ENCODE measurements at places on chromosomes 6 and 20.

- no peak for DNase-seq
These were observed 22.1 kb upstream of the TINAG start for GRCh38 chr6:54286141-54286540.

- DNase-seq, result no peak
These were observed 12.1 kb downstream of the TJAP1 start for GRCh38 chr6:43489277-43490072.

- DNase-seq, result peak; percentile 66
These were observed 11.6 kb upstream of the SLC2A12 start for GRCh38 chr6:134063966-134064445.

DNA sequence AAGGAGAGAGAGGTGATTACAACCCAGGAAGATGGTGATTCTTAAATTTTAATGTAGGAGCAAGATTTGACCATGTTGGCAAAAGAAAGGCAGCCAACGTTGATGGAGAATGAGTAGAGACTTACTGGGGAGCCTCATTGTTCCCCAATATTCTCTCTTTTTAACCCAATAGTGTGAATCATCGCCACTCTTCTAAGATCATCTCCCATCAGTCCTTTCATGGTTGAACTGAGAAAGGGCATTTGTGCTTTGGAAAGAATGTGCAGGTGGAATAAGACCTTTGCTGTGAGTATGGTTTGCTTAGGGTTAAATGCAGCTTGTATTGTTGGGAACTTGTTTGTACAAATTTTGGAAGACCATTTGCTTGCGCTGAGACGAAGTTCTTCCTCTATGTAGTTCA, 231.0 kb downstream of the TBXT start:
- no peak for DNase-seq

GRCh38 chr6:168183613-168183970, 104.6 kb upstream of the FRMD1 start:
- DNase-seq, result no peak

DNA sequence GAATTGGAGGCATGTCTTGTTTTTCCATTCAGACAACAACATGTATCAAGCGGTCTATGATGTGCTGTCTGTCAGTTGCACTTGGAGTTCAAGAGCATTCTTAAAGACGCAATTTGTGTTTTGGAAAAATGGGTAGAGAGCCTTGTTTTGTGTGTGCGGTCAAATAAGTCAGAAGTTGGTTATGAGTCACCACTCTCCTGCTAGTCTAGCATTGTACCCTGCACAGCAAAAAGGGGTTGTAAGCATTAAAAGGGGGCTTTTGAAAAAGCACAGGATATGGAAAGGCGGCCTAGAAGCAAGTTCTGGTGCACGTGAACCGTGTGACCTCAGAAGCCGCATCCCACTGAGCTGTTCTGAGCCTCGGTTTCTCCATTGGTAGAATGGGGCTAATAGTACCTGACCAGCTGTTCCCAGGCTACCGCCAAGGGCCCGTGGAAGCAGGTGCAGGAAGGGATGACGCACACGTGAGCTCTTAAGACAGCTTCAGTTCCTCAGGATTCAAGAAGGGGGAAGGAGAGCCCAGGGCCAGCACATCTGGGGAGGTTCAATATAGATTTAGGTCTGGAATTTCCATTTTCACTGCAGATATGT, 61.6 kb upstream of the SNX9 start:
- peak; percentile 43 for DNase-seq

DNA sequence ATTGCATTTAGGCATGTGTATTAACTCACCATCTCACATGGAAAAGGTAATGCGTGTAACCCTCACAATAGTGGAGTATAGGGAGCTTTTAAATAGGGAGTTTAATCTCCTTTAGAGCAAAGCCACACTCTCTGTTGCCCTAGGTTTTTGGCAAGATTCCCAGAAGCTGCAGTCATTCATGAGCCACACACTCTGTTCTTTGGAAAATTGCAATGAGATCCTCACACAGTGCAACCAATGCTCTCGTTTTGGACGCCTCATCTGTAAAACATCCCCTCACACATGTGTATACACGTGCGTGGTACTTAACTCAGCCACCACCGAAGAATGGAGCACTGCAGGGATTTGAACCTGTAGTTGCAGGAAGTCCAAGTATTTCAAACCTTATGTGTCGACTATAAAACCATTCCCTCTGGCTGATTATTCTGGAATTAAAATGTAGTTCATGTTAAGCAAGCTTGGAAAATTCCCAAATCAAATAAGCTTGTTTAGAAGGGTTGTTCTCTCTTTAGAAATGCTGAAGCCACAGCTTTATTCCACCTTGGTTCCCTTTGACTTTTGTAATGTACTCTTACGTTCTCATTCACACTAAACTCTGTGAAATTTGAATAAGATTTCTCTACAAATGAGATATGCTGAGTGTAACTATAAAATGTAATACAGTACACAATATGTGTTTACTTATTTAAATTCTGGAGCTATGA, 489.8 kb upstream of the MANEA start:
- DNase-seq, result no peak

DNA sequence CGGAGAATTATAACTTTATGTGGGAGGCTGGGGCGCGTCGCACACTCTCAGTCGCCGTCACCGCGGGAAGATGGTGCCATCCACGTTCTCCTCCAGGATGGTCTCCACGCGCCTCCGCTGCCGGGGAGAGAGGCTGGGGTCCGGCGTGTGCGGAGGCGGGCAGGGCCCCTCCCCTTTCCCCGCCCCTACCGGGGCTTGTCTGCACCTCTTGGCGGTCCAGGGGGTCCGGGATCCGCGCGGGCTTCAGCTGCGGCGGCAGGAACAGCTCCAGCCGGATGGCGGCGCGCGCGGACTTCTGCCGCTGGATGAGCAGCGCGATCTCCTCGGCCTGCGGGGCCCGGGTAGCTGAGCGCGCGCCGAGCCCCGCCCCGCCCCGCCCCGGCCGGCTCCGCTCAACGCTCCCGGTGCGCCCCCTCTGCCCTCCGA, 807 bp downstream of the LKAAEAR1 start:
- peak; percentile 72 for DNase-seq

- DNase-seq, result no peak
These were observed 995.8 kb upstream of the FLRT3 start for GRCh38 chr20:15333170-15333569.

- peak; percentile 26 for DNase-seq
These were observed 126.9 kb upstream of the TIAM2 start for GRCh38 chr6:154868143-154868594.

DNA sequence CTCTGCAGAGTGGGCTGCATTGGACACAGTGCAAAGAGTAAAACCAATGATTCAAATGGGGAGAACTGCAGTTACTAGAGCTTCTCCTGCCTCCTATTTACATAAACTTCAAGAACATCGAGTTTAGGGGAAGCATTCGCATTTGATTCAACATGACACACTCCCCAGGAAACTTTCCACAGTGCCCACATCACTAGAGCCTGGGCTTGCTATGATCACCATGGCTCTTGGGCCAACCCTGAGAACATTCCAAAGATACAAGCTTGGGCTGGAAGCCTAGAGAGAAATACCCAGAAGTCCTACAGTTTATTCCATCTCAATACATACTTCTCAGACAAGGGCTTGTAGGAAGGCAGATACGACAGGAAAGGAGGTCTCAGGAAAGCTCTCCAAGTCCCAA, 337.9 kb downstream of the CD83 start:
- DNase-seq, result no peak

- DNase-seq, result no peak
These were observed 171.6 kb downstream of the PLCB1 start for GRCh38 chr20:8303651-8304050.

DNA sequence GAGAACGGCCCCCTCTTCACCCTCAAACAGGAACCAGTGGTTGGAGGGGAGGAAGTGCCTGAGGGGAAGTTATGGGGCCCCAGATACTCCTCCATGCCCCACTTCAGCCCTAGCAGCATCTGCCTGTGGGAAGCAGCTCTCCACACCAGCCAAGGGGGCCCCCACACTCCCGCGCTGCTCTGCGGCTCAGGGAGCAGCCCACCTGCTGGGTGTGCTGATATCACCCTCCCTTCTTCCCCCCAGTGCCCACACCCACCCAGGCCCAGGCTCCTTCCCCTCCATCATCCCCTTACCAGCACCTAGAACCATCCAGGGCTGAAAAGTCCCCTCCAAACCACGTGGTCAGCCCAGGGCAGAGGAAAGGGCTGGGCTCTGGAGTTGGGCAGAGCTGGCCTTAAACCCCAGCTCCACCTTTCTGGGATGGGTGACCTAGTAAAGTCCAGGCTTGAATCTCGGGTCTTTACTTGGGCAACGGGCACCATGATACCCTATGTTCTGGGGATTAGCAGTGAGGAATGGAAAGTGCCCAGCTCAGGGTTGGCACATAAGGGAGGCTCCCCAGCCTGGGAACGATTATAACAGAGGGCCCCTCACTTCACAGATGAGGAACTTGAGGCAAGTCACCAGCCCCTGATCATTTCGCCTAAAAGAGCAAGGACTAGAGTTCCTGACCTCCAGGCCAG, 663 bp downstream of the LST1 start:
- DNase-seq, result peak; percentile 57

DNA sequence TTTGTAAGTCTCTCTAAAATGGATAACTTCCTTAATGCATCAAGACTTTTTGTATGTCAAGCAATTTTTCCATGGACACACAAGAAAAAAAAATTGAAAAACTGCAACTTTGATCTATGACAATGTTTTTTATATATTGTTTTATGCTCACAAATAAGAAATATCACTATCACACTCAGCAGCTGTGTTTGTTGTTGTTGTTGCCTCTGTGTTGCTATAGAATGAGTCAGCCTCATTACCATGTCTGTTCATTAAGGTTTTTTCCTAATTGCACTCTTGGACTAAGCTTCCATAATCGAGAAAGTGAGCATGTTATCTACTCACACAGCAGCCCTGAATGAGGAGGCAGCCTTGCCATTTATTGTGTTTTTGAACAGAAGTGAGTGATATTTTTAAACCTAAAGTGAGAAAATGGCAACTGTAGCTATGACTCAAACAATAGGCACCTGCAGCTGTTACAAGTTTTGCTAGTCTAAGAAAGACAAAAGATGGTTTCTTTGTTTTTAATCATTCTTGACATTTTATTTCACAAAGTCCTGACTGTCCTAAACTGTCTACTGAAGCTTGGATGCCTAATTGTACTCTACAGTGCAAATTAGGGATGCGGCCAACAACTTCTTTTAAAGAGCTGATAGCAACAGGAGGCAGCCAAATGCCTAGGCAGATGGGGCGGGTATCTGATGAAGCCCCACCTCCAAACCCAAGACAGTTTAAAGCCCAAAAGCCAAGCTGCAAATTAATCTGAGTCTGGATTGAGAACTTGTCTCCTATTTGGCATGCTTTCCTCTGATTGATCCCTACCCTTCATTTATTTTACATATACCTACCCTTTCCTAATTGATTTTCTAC, 77.9 kb upstream of the DOK5 start:
- no peak for DNase-seq

GRCh38 chr6:116206231-116206903, 47.5 kb downstream of the TSPYL4 start:
- DNase-seq, result peak; percentile 42

DNA sequence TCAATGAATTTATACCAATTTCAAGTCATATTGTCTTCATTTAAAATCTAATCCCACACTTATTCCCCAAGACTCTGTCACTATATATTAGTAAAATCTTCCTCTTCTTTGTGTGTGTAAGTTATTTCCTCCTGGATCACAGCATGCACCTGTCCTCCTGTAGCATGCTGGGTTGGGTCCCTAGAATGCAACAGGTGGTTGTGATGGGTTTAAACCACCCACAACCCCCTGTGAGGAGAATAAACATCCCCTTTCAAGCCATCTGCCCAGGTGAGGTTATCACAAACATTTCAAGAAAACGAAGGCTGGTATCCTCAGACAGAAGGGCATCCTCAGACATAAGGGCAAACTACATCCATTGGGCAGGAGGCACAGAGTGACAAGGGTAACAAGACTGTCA, 26.4 kb downstream of the DZANK1 start:
- DNase-seq, result no peak

DNA sequence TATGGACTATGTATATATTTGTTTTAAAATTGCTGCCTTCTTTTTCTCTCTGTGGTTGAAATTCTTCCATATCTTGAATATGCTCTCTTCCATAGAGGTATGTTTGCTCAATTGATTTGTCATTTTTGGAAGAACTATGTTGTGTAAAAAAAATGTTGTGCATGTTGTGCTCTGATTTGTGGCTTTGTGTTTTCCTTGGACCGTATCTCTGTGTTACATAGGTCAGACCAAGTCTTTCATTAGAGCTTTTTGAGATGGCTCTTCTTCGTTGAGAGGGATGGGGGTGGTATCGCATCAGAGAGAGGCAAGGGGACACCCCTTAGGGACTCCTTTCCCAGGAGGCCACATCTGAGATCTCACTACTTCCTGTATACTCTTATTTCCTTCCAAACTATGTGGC, 43.8 kb downstream of the TMEM244 start:
- DNase-seq, result no peak

DNA sequence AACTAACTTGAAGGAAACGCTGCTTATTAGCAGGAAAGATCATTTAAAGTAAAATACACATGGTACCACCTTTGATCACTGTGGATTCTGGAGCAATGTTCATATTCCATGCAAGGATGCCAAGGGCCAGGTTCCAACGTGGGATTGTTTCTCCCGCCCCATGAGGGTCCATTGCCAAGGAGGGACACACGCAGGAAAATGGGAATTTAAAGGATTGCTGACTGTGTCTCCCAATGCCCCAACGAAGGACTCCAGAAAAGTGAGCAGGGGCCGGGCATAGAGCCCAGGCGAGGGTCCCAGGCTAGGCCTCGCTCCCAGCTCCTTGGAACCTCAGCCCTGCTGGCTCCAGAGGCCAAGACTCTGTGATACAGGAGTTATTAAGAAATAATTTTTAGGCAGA, 111.2 kb downstream of the DACT2 start:
- no peak for DNase-seq

- DNase-seq, result no peak
These were observed 1339.4 kb downstream of the GRIK2 start for GRCh38 chr6:102732898-102733297.

DNA sequence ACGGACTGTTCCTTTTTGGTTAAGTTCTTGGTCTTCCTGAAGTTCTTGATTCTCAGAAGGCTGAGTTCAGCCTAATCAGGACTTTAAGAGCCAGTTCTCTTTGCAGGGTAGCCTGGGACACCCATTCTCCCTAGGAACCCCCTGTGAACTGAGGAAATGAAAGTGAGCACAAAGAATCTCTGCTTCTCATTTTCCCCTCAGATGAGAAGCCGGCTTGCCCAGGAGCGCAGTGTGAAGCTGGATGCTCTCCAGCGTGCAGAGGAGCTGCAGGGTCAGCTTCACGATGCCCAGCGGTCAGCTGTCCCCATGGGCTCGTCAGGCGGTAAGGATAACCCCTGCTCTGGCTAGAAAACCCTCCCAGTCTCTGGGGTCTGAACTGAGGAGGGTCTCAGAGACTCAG, 34.0 kb downstream of the CD164 start:
- DNase-seq, result peak; percentile 39

DNA sequence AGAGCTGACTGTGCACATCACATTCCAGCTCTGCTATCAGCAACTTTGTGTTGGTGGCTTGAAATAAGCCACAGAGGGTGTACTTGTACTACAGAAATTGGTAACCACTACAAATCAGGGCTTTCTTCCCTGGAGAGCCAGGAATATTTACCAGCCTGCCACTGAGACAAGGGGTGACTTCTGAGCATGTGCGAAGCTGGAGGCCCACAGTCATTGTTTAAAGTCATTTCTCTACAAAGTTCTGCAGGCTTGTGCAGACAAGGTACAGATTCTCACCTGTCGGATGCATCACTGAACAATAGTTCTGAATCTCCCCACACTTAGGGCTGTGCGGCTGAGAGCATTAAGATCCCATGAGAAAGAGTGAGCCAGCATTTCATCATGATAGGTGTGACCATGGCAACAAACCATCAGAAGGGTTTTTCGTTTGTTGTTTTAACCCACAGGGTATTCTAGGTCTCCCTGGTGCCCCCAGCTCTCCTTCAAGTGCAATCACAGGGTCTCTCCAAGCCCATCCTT, 292.8 kb downstream of the CDC5L start:
- no peak for DNase-seq
